ENCODE measurements at places on chromosomes 3 and 15. TPM values are rescaled to one million over a fixed set of nuclear protein-coding genes. Genes with fewer than 3 reads are reported as not detected.

MNS1 gene
- total RNA-seq: 3.2 TPM

GABRA5 gene
- not detected for total RNA-seq

LRRN1 gene
- total RNA-seq: not detected

GPR62 gene
- total RNA-seq: not detected

RASGRF1 gene
- 5.2 TPM for total RNA-seq

P2RY12 gene
- total RNA-seq: not detected

LSG1 gene
- total RNA-seq: 13.8 TPM

ATP13A4 gene
- not detected for total RNA-seq

DPH3 gene
- total RNA-seq: 16.4 TPM

PRTG gene
- 2.5 TPM for total RNA-seq

CCDC71 gene
- total RNA-seq: 31.9 TPM

ADAMTSL3 gene
- not detected for total RNA-seq

ZPLD1 gene
- not detected for total RNA-seq

RAB11A gene
- 233 TPM for total RNA-seq

DOCK3 gene
- total RNA-seq: not detected

FGF7 gene
- total RNA-seq: 92.2 TPM

EPB42 gene
- not detected for total RNA-seq

RLBP1 gene
- not detected for total RNA-seq

HEG1 gene
- 92.9 TPM for total RNA-seq

KCTD6 gene
- 3.7 TPM for total RNA-seq

STRIT1 gene
- not detected for total RNA-seq

MASP1 gene
- 52.5 TPM for total RNA-seq

OPA1 gene
- 41.2 TPM for total RNA-seq

CLDN16 gene
- total RNA-seq: 0.35 TPM

IQCF5 gene
- total RNA-seq: not detected

MUSTN1 gene
- total RNA-seq: not detected

CPNE9 gene
- not detected for total RNA-seq

TKT gene
- 578 TPM for total RNA-seq

IMPG2 gene
- 0.18 TPM for total RNA-seq

SECISBP2L gene
- 13.3 TPM for total RNA-seq

EEF1AKMT4 gene
- total RNA-seq: 5.3 TPM

CYP11A1 gene
- 3.2 TPM for total RNA-seq

KATNBL1 gene
- total RNA-seq: 28.0 TPM

THAP10 gene
- 6.9 TPM for total RNA-seq

P2RY13 gene
- not detected for total RNA-seq

SPINT1 gene
- total RNA-seq: 8.4 TPM

HCN4 gene
- not detected for total RNA-seq

PRR20G gene
- not detected for total RNA-seq

ZNF639 gene
- total RNA-seq: 38.6 TPM

MKRN3 gene
- total RNA-seq: not detected

GABRG3 gene
- not detected for total RNA-seq

P2RY14 gene
- not detected for total RNA-seq

ARNT2 gene
- total RNA-seq: 9.5 TPM

ZIC1 gene
- total RNA-seq: not detected

GHSR gene
- not detected for total RNA-seq

ACAP2 gene
- total RNA-seq: 36.9 TPM

IL5RA gene
- not detected for total RNA-seq

CCR9 gene
- not detected for total RNA-seq

MON1A gene
- 22.0 TPM for total RNA-seq

CCDC13 gene
- total RNA-seq: 4.8 TPM

SLC12A1 gene
- total RNA-seq: not detected

WDR5B gene
- 3.9 TPM for total RNA-seq

SAMMSON gene
- not detected for total RNA-seq

ISG20 gene
- 1.1 TPM for total RNA-seq

Measured in myometrial cell (primary cell).